ENCODE measurements at places on chromosomes 6 and 20.

DNA sequence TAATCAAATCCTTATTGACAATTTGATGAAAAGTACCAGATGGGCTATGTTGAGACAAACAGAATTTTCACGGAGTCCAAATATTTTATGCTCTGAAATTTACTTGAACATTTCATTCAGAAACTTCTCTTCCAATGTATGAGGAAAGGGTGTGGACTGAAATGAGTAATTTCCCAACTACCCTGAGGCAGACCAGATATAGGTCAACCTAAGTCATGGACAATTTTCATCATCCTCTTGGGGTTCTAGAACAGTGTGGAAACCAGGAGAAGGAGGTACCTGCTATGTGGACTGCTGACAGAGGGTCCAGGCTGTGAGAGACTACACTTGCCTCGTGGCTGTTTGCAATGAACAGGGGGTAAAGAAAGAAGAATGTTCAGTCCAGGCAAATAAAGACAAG is 323.0 kb downstream of the ESR1 start:
- no peak for DNase-seq

DNA sequence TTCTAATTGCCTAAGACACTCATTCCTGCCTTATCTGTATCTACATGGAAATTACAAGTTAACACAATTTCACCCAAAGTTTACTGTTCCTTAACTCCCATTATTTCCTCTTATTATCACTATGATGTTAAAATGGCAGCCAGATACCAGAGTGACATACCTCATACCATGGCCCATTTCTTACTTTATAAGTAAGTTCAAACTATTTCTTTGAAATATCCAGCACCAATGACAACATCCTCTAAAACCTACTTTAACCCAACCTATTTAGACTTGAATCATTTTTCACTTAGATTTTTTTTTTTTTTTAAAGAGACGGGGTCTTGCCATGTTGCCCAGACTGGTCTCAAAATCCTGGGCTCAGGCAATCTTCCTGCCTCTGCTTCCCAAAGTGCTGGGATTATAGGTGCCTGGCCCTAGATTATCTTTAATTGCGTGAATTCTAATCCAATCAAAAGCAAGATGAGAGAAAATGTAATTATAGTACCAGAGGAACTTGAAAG is 10.0 kb downstream of the REV3L start:
- DNase-seq = no peak

GRCh38 chr6:80179695-80180094 is 73.2 kb downstream of the BCKDHB start:
- DNase-seq = no peak

- no peak for DNase-seq
These were observed 536.3 kb downstream of the CDH26 start for GRCh38 chr20:60494476-60494875.

GRCh38 chr20:24242763-24243162 is 226.7 kb upstream of the SYNDIG1 start:
- no peak for DNase-seq

DNA sequence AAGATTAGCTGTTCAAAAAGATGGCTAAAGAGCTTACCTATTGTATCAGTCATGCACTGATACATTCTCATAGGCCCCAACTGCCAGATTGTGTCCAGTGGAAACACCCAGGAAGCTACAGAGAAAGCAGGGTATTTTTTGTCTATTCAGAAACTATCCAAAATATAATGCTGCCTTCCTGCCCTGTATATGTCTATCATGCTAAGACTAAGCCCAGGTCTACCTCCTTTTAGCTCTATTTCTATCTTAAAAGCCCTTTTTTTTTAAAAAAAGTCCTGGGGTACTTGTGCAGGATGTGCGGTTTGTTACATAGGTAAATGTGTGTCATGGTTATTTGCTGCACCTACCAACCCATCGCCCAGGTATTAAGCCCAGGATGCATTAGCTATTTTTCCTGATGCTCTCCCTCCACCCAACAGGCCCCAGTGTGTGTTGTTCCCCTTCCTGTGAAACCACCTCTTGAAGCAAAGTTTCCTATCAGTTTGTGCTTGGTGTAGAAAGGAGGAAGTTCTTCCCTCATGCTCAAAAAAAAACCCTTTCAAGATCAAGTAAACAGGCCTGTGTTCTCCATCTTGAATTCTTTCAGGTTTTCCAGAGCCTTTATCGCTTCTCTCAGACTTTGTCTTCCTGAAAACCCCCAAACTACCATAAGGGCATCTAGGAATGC is 514 bp downstream of the DEFB129 start:
- DNase-seq = no peak

- DNase-seq = no peak
These were observed 113.5 kb downstream of the EPB41L2 start for GRCh38 chr6:130949553-130949952.

DNA sequence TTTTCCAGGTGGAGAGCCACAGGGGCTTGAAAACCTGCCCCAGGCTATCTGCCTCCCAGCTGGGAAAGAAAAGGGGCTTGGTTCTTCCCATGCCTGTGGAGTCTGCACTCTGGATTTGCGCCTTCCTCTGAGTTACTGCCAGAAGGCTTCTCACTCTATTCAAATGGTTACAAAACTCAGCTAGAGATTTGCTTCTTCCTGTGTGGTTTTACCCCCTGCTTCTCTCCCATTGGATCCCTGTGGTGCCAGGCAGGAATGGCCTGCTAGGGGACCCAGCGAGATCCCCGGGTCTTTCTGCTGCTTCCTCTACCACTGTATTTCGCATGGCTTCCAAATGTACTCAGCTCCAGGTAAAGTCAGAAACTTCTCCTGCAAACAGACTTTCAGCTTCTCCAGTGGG is 192.0 kb upstream of the HS3ST5 start:
- no peak for DNase-seq

- DNase-seq = no peak
These were observed 57.8 kb downstream of the PPP1R3G start for GRCh38 chr6:5142915-5143314.

GRCh38 chr6:149334201-149334600 is 16.7 kb downstream of the TAB2 start:
- DNase-seq = no peak

GRCh38 chr6:5713519-5713918 is 293.2 kb downstream of the NRN1 start:
- DNase-seq = no peak

DNA sequence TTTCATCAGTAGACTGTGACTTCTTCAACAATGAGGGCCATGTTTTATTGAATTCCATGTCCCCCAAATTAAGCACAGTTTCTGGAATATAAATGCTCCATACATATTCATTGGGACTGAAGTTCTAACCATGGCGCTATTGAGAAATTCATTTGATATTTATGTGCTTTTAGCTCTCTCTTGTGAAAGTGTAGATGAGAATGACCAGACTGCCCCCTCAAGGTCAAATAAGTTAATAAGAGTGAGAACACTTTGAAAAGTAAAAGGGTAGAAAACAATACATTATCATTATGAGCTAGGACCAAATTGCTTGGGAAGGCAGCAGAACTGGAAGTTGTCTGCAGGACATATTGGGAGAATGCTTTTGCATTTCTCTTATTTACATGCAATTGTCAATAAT is 597.9 kb downstream of the EPM2A start:
- DNase-seq = no peak

DNA sequence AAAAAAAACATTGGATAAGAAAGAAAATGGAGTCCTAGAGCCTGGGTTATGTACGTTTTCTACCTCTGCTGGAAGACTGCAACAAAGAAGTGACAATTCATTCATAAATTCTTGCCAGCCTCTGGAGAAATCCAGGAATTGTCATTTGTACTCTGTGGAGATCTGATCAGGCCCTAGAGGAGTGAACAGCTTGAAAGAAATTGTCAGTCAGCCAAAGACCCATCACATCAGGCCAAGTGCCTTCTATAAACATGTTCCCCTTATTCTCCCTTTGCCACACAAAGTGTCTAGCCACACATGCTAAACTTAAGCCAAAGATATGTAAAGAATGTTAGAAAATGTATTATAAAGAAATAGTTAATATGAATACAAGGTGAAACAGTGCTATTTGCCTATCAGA is 152.4 kb downstream of the ADAT2 start:
- DNase-seq = no peak

DNA sequence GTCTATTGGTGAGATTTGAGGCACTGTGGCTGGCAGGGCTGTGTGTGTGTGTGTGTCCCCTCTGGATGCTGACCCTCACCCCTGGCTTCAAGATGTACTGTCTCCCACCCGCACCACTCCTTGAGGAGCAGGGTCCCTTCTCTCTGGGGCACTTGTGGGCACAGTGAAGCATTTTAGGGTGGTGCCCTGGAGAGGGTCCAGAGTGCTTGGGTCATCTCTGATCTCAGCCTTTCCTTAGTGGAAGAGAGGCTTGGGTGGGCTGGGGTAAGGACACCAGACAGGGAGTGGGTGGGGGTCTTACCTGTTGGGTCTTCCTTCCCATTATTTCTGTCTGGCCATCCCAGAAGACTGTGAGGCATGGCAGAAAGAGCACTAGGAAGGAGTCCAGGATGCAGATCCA is 66.1 kb downstream of the EFCAB8 start:
- DNase-seq = no peak

- no peak for DNase-seq
These were observed 232.9 kb downstream of the SYNE1 start for GRCh38 chr6:152404086-152404857.

DNA sequence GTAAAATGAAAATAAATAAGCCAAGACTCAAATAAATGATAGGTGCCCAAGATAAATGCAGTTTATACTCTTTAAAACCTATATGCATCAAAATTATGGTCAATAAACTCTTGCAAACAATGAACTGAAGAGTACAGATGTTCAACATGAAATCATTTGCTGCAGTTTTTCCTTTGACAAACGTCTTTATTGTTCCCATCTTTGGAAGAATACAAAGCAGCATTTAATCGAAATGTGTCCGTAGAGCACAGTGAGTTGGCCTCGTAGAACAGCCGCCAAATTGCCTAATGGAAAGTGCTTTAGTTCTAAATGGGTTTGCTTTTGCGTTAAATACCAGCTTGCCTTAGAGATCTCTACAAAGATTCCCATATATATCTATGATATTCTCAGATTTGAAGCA is 447.4 kb downstream of the PKHD1 start:
- no peak for DNase-seq

DNA sequence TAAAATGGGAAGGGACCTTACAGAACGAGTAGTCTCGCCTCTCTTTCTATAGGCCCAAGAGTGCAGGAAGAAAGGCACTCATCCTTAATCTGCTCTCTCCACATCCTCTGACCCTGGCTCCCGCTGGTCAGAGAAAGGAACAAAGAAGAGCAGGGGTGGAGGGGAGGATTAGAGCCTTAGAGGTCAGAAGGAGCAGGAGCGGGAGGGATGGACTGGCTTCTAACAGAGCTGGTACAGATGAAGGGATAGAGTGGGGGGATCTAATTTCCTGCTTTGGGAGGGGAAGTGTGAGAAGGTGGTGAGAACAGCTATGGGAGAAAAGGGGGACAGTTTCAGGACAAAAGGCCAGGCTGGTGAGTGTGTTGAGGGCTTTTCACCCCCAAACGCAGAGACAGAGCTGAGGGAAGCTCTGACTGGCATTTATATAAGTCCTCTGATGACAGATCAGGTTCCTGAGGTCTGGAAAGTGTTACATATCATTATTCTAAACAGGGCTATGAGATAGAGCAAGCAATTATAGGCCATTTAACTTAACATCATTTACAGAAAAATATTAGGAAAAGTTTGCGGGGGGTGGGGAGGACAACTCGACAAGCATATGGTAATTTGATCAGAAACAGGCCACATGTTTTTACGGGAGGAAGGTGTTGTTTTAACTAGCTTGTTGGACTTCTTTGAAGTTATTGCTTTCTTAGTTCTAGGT is 111.1 kb downstream of the FOXC1 start:
- no peak for DNase-seq

All from retina (tissue), 1 donor.